ENCODE measurements at places on chromosomes 1 and 21.

- DNase-seq = no peak
These were observed 28.8 kb upstream of the SYDE2 start for GRCh38 chr1:85229574-85230097.

DNA sequence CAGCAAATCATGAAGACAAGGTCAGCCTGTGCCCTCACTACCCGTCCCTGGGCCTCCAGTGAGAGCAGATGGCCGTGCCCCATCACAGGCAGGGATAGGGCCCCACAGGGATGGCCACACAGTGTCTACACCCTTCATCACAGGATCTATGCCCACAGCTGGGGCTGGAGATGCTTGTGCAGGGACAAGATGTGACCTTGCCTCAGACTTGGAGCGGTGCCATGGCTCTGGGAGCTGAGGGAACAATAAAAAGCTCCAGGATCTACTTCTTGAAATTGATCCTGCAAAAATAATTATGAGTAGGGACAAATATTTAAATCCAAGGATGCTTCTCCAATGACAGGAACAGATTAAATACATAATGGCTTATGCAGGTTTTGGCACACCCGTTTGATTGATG is 25.4 kb upstream of the TCEA3 start:
- no peak for DNase-seq

- DNase-seq = peak; percentile 96
These were observed 12.4 kb downstream of the LMNA start for GRCh38 chr1:156126630-156127534.

DNA sequence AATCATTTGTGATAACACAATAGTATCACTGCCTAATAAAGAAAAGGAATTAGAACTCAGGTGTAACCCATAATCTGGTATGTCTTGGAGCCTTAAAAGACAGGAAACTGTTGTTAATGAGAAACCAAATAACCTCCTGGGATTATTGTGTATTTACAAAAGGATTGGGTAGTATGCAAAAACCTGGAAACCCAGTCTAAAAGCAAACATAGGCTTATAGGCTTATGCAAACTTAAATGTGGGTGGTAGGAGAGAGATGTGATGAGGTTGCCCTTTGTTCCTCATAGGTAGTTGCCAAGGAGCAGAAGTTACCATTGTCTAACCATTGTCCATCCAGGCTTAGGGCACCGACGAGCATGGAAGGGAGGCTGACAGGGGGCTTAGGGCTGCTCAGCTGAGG is 165.8 kb downstream of the AK5 start:
- no peak for DNase-seq

DNA sequence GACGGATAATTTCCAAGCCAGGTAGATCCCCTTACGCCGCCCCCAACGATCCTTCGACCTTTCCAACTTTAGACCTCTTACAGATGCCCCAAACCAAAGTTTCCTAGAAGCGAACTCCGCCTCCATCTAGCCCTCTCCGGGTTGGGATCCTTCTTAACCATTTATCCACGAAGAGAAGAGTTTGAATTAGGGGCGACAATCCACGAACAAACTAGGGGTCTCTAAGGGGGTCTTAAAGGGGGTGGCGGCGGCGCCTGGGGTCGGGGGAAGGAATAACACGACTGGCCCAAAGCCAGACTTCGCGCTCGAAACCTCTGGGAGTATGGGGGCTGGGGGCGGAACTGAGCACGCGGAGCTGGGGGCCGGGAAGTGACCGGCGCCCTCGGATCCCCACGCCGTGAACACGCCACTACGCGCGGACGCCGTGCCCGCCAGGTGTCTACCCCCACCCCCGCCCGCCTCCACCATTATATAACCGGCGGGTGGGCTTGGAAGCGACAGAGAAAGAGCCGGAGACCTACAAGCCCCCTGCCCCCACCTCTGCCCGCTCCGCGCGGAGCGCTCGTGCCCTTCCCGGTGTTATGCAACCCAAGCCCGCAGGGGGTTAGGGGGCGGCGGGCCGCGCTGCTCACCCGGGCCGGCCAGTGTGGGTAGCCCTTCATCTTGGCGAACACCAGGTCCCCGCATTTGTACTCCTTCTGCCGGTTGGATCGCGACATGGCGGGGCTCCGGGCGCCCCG is 594 bp downstream of the HDGF start:
- DNase-seq = peak; percentile 32

- no peak for DNase-seq
These were observed 12.8 kb upstream of the PHC2 start for GRCh38 chr1:33443705-33444180.

DNA sequence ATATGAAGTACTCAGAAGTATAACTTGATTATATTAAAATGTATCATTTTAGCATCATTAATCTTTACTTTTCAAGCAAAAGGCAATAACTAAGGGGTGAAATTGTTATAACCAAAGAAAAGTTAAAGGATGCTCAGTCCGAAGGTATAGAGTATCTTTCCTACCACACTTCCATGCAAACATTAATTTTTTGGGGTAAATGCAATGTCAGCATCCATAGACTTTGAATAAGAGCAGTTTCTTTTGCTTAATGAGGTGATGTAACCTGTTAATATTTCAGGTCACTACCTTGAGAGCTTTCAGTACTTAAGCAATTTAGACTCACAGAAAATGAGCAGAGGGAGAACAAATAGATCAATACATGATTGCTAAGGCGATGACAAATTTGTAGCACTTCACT is 1093.5 kb downstream of the PLA2G4A start:
- no peak for DNase-seq

- no peak for DNase-seq
These were observed 752 bp upstream of the ACTA1 start for GRCh38 chr1:229434641-229435051.

DNA sequence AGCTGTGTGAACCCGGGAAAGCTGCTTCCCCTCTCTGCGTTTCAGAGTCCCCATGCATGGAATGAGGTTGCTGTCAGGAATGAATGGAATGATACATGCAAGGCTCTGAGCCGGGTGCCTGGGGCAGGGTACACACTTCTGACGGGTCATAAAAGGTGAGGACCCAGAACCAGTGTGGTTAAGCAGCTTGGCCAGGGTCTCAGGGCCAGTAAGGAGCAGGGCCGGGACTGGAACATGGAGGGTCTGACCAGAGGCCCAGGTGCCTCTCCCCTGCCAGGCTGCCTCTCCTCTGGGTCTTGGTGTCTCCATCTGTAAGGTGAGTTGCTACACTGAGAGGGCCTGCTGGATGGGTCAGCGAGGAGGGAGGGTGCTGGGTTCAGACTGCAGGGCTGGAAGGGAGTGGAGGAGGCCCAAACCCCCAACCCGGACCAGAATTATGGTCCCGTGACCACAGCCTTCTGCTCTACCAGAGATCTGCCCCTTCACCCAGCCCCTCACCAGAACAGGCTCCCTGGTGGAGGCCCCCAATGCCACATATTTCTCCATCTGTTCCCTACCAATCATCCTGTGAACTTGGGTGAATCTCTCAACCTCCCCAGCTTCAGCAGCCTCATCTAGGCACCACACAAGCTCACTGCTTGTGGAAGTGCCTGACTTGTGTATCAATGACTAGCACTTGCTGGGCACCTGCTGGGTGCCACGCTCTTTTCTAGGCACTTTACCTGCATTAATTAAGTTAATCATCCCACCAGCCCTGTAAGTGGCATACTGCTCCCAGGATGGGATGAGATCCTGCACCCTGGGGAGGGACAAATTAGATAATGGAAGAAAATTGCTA is 16.2 kb upstream of the LRP8 start:
- no peak for DNase-seq

- peak; percentile 47 for DNase-seq
These were observed 430 bp downstream of the WASF2 start for GRCh38 chr1:27489501-27489972.

GRCh38 chr1:65386439-65386838 is 34.0 kb upstream of the LEPR start:
- DNase-seq = no peak

DNA sequence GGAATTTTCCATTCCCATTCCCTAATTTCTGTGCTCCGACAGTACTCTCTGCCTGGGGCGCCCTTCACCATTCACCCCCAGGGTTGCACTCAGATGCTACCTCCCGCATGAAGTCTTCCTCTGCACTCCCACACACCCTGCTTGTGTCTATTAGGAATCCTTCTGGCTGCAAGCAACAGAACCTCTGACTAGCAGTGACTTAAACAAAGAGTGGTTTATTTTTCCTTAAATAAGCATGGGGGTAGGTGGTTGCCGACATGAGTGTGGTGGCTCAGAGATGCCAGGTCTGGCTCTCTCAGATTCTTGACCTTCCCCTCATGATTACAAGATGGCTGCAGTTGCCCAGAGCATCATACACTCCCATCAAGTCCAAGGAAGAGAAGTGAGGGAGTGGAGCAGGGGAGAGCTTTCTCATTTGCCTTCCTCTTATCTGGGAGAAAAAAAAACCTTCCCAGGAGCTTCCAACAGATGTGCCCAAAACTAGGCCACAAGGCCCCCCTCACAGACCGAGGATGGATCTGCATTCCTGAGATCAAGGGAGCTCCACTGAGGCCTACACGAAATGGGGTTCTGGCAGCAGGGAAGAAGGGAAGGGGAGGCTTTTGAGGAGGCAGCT is 49.6 kb upstream of the LBR start:
- DNase-seq = no peak

GRCh38 chr1:7869136-7869920 is 16.5 kb upstream of the UTS2 start:
- no peak for DNase-seq

- no peak for DNase-seq
These were observed 5.3 kb upstream of the SDE2 start for GRCh38 chr1:226004396-226004795.

DNA sequence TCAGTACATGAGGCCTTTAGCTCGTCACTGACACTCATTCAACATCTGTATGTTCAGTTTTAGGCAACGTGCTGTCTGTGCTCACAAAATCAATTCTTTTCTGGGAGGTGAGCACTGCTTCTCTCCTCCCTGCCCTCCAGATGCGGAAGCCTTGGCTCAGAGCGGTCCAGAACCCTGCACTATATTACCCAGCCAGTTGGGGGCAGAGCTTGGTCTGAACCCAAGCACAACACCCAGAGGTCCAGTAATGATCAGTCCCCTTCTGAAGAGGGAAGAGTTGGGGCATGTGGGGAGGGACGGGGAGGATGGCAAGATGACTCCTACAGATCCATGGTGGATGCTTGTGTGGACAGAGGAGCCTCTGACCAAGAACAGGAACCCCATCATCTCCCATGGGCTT is 5.6 kb upstream of the DSCAM start:
- no peak for DNase-seq

- no peak for DNase-seq
These were observed 82.6 kb downstream of the SPAG17 start for GRCh38 chr1:118102445-118102844.

- no peak for DNase-seq
These were observed 55.8 kb downstream of the FBXO2 start for GRCh38 chr1:11598461-11598860.

GRCh38 chr1:206049293-206049692 is 3.7 kb upstream of the RHEX start:
- DNase-seq = no peak

- DNase-seq = no peak
These were observed 361.1 kb downstream of the TGFB2 start for GRCh38 chr1:218705911-218706893.

DNA sequence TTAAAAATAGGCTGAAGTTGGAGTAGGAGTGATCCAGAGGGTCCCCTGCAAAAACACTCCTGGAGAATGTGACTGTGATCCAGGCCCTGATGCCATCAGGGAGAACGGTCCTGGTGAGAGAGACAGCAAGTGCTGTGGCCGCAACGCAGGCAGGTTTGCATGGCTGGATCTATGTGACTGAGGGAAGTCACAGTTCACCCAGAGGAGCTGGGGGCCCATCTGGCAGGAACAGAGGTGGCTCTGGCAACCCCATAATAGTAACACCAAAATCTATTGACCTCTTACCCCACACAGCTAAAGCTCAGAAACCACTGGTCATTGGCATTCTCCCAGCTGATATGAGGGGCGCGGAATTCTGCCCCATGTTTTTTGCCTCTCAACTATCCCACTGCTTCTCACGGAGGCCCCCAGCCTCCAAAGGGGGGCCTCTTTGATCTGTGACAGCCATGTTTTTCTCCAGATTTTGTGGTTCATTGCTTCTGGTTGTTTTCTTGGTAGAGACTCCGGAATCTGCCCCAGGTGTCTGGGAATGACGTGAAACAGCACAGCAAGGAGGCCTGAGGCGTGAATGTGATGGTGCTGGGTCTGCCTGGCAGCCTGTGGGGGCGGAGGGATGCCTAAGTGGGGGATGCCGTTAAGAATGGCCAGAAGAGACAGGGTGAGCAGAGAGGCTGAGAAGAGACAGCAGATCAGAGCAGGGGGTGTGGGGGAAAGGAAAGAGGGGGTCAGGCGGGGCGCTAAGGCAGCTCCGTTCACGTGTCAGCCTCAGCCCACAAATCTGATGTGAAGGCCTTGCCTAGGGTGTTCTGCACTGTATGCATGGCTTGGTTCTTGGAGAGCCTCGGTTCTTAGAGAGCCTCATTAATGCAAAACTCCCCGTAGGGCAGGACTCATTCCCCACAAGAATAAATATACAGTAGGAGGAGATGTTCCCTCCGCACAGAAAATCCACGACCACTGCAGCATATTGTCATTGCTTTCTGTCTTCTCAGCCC is 23.5 kb downstream of the CASP9 start:
- DNase-seq = no peak

- no peak for DNase-seq
These were observed 6.5 kb downstream of the SHISA4 start for GRCh38 chr1:201895120-201895665.

- peak; percentile 8 for DNase-seq
These were observed 512.2 kb downstream of the NEGR1 start for GRCh38 chr1:71770121-71770520.

DNA sequence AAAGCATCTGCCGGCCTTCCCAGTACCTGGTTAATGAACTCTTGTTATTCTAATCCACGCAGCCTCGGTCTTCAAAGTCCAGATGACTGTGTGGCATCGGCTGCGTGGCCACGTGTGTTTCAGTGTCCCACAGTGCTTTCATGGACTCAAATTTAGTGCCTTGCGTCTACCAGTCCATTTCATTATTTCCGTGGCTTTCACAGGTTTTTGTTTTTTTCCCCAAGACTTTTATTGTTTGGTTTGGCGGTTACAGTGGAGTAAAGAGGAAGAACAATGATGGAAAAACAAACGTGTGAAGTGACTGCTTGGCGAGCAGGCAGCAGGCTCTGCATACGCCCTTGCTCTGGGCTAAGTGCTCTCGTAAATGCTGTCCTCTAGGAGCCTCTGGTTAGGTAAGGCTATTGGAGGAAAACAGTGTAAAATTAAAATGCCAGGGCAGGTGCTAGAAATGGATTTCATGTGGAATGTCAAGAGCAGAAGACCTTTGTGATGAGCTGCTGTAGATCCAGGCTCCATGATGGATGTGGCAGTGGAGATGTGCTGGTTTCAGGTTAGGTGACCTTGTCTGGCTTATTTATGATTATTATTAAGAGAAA is 536.3 kb downstream of the KIF26B start:
- no peak for DNase-seq

GRCh38 chr1:184065559-184065958 is 14.0 kb downstream of the TSEN15 start:
- DNase-seq = no peak

- DNase-seq = no peak
These were observed 94.2 kb upstream of the MAP1LC3C start for GRCh38 chr1:242093116-242093515.

- peak; percentile 71 for DNase-seq
These were observed 108.2 kb downstream of the LTN1 start for GRCh38 chr21:28884481-28884880.

Data from hematopoietic multipotent progenitor cell treated with erythropoietin and hydrocortisone succinate and interleukin-3 and kit ligand, for 8 days (in vitro differentiated cells).